Transverse colon (tissue), 4 donors: ENCODE measurements at places on chromosomes 1 and 21.

- DNase-seq, result peak; percentile 74
- no peaks in the 10 kb centered on the region for H3K27me3 ChIP-seq
- H3K36me3 ChIP-seq, result no peaks in the 10 kb centered on the region
- H3K4me3 ChIP-seq, result no peak overlapping the region
Observed at GRCh38 chr1:234597894-234598293, 12.1 kb downstream of the IRF2BP2 start.

- H3K4me3 ChIP-seq, result no peak overlapping the region
- peaks cover 50% of the 10 kb centered on the region for H3K4me1 ChIP-seq
- DNase-seq, result peak; percentile 65
- H3K27me3 ChIP-seq, result no peaks in the 10 kb centered on the region
Observed at GRCh38 chr1:164772635-164773034, 213.7 kb downstream of the PBX1 start.

- no peaks in the 10 kb centered on the region for H3K27me3 ChIP-seq
- DNase-seq, result no peak
- H3K27ac ChIP-seq, result no peak overlapping the region
Observed at GRCh38 chr1:179124873-179125272, 43.0 kb downstream of the TOR3A start.

DNA sequence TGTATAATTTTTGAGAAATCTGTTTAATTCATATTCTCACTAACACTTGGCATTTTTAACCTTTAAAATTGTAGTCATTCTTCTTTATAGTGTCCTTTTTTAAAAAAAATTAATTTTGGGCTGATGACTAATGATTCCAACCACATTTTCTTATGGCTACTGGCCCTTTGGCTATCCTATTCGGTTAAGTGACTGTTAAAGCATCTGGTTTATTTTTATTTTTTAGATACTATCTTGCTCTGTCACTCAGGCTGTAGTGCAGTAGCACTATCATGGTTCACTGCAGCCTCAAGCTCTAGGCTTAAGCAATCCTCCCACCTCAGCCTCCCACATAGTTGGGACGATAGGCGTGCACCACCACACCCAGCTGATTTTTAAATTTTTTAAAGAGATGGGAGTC is 723.2 kb upstream of the CXADR start:
- no peak overlapping the region for H3K4me3 ChIP-seq
- no peaks in the 10 kb centered on the region for H3K27me3 ChIP-seq
- H3K27ac ChIP-seq, result no peak overlapping the region

- H3K4me3 ChIP-seq, result no peak overlapping the region
- H3K27me3 ChIP-seq, result no peaks in the 10 kb centered on the region
- DNase-seq, result peak; percentile 50
- H3K36me3 ChIP-seq, result no peaks in the 10 kb centered on the region
- H3K4me1 ChIP-seq, result peaks cover 8% of the 10 kb centered on the region
Observed at GRCh38 chr1:31426249-31426922, 13.4 kb downstream of the SERINC2 start.

- H3K4me1 ChIP-seq, result no peaks in the 10 kb centered on the region
- no peak overlapping the region for H3K27ac ChIP-seq
- no peak for DNase-seq
- H3K36me3 ChIP-seq, result no peaks in the 10 kb centered on the region
Observed at GRCh38 chr1:163085904-163086268, 16.7 kb downstream of the RGS4 start.

DNA sequence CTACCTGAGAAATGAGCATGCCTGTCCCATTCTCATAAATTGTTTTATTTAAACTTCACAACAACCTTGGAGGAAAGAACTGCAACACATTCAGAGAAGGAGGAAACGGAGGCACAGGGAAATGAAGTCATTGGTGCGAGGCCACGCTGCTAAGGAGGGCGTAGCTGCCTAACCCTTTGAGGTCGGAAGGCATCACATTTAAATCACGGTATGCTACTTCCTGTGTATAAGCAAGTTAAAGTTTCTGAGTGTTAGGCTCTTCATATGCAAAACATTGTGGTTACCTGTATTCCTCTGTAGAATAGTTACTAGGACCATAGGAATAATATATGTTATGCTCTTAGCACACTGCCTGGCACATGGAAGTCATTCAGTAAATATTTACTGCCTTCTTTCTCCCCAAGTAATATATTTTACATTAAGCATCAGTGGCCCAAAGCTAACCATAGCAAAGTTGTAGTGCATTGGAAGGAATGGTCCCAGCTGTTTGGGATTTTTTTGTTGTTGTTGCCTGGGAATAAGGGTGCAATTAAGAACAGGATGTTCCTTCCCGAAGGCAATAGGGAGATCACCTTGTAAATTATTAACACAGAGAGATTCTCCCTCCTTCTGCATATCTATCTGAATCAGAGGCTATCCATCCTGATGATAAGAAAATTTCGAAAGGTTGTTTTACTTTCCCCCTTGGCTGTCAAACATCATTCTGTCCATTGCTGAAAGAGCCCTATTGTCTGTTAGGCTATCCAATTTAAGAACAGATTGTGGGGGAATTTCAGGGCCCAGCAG is 192.2 kb upstream of the C8B start:
- no peak overlapping the region for H3K27ac ChIP-seq
- H3K36me3 ChIP-seq, result no peaks in the 10 kb centered on the region
- DNase-seq, result no peak
- H3K27me3 ChIP-seq, result no peaks in the 10 kb centered on the region
- no peak overlapping the region for H3K4me3 ChIP-seq
- H3K4me1 ChIP-seq, result no peaks in the 10 kb centered on the region

GRCh38 chr1:157438613-157439012 is 113.7 kb downstream of the FCRL5 start:
- H3K27ac ChIP-seq, result no peak overlapping the region
- peaks cover 7% of the 10 kb centered on the region for H3K4me1 ChIP-seq
- H3K36me3 ChIP-seq, result no peaks in the 10 kb centered on the region
- no peak overlapping the region for H3K4me3 ChIP-seq
- no peaks in the 10 kb centered on the region for H3K27me3 ChIP-seq

- DNase-seq, result no peak
- no peaks in the 10 kb centered on the region for H3K36me3 ChIP-seq
- H3K4me1 ChIP-seq, result peaks cover 30% of the 10 kb centered on the region
- H3K4me3 ChIP-seq, result no peak overlapping the region
- no peak overlapping the region for H3K27ac ChIP-seq
Observed at GRCh38 chr1:235929216-235929615, 62.5 kb upstream of the LYST start.

- peaks cover 36% of the 10 kb centered on the region for H3K27me3 ChIP-seq
- no peaks in the 10 kb centered on the region for H3K36me3 ChIP-seq
- no peaks in the 10 kb centered on the region for H3K4me1 ChIP-seq
- H3K27ac ChIP-seq, result no peak overlapping the region
Observed at GRCh38 chr1:36938819-36939218, 95.5 kb downstream of the GRIK3 start.

DNA sequence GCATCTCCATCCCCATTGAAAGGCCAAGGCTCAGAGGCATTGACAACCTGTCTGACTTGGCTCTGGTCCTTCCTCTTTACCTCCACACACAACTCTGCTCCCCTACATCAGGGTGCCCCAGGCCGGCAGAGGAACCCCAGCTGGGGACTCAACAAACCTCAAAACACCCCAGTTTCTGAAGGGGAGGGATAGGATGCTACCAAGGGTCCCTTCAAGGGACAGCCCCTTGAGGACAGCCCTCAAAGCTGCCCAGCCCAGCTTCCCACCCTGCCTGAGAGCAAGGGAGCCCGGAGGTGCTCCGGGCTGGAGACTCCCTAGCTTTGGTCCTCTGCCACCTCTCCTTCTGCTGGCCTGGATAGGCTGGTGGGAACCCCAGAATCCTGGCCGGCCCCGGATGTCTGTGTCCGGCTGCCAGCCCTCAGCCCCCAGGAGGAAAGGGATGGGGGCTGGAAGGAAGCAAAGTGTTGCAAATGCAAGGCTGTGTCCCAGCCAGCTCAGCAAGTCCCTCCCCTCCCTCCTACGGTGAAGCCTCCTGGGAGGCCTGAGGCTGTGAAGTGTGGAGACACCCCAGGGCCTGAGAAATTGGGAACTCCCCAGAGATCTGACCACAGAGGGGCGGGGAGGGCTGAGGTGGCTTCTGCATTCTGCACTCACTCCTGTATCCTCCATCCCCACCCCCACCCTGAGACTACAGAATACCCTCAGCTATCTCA is 1.1 kb upstream of the MARCKSL1 start:
- H3K36me3 ChIP-seq, result no peaks in the 10 kb centered on the region
- H3K4me1 ChIP-seq, result peaks cover 30% of the 10 kb centered on the region
- DNase-seq, result peak; percentile 57
- H3K4me3 ChIP-seq, result no peak overlapping the region
- no peaks in the 10 kb centered on the region for H3K27me3 ChIP-seq

GRCh38 chr1:164726235-164726634 is 167.3 kb downstream of the PBX1 start:
- no peak for DNase-seq
- H3K4me1 ChIP-seq, result no peaks in the 10 kb centered on the region
- H3K4me3 ChIP-seq, result no peak overlapping the region

DNA sequence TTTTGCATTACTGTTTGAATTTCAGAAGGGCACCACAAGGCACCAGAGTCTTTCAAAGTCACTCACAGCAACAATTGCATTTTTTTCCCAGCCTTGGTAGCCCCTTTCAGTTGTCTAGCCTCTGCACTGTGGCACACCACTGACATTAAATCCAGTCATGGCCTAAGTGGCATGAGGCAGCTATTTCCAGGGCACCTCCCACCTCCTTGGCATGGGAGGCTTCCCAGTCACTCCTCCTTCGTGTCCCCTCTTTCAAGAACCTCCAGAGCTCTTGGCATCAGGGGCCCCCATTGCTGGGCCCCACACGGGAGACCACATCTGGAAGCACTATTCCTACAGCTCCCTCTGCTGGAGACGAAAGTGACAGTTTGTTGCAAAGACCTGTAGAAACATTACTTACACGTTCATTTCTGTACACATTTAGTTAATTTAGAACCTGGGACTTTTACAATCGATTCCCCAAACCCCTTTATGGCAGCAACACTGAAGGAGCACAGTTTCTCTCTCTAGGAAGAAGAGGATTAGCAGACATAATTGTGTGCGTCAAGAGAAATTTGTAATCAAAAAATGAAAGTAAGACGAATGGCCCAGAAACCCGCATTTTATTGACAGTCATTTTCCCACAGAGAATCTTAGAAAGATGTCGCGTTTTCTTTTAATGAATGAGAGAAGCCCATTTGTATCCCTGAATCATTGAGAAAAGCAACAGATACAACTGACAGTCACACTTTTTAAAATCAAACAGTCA is 5.7 kb upstream of the CHD5 start:
- H3K4me3 ChIP-seq, result no peak overlapping the region
- peaks cover 30% of the 10 kb centered on the region for H3K36me3 ChIP-seq
- H3K27me3 ChIP-seq, result peaks cover 15% of the 10 kb centered on the region
- no peak for DNase-seq
- H3K4me1 ChIP-seq, result no peaks in the 10 kb centered on the region

GRCh38 chr1:156676820-156677615 is at the start of gene NES:
Gene NES (minus strand): TSS chr1:156677407. CDS start chr1:156677264, 143 bp downstream.
- peaks cover 33% of the 10 kb centered on the region for H3K4me1 ChIP-seq
- peak within 1 kb of the TSS; percentile 69 for H3K27ac ChIP-seq
- peak; percentile 50 for DNase-seq
- peak within 1 kb of the TSS; percentile 7 for H3K4me3 ChIP-seq

DNA sequence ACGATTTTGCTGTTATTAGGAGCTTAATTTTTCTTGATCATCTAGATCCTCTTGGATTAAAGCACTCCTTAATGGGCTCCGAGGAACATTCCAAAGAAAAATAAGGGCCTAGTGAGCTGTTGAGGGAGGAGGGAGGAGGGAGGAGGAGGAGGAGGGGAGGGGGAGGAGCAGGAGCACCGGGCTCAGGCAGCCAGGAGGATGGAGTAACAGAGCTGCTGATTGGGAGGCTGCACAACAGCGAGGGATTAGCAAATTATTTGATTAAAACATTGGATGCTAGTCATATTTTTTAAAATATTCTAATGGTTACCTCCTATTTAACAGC is 302.1 kb upstream of the RRP15 start:
- no peaks in the 10 kb centered on the region for H3K36me3 ChIP-seq
- no peak for DNase-seq
- no peaks in the 10 kb centered on the region for H3K27me3 ChIP-seq
- no peak overlapping the region for H3K27ac ChIP-seq

GRCh38 chr1:91406773-91407389 is 2.2 kb upstream of the HFM1 start:
- DNase-seq, result no peak
- no peak overlapping the region for H3K27ac ChIP-seq
- no peaks in the 10 kb centered on the region for H3K36me3 ChIP-seq
- H3K4me3 ChIP-seq, result no peak overlapping the region
- no peaks in the 10 kb centered on the region for H3K4me1 ChIP-seq

DNA sequence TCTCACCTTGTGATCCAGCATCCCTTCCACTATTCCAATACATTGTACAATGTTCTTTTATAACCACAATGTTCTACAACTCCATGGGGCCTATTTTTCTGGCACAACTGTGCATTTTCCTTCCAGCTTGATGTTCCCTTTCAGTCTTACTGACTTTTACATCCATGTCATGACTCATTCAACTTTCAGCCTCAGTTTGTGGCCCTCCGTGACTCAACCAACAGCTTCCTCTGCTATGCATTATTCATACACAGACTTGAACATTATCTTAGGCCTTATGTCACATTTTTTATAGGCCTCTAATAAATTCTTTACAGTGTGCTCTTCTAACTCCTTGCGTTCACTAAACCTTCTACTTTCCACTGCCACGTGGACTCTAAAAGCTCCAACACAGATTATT is 119.4 kb upstream of the PRMT6 start:
- no peak overlapping the region for H3K4me3 ChIP-seq
- no peaks in the 10 kb centered on the region for H3K36me3 ChIP-seq
- no peak overlapping the region for H3K27ac ChIP-seq
- no peaks in the 10 kb centered on the region for H3K4me1 ChIP-seq
- DNase-seq, result no peak
- no peaks in the 10 kb centered on the region for H3K27me3 ChIP-seq

- no peaks in the 10 kb centered on the region for H3K36me3 ChIP-seq
- no peak overlapping the region for H3K4me3 ChIP-seq
- peaks cover 16% of the 10 kb centered on the region for H3K4me1 ChIP-seq
Observed at GRCh38 chr1:205626216-205626615, 5.6 kb downstream of the ELK4 start.

DNA sequence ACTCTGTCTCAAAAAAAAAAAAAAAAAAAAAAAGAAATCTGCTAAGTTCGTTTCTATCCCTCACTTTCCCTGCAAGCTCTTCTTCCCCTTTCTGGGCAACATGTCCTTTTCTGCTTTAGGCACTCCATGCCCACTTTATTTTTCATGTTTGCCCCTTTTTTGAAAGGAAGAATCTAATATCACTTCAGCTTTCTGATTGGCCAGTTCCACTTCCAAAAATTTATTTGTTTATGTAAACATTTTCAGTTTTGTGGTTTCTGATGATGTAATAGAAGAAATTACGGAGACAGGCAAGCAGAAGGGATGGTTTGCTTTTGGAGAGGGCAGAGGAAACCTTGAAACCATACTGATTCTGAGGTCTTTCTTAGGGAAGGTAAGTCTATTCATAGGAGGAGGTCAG is 15.1 kb downstream of the IFNAR1 start:
- H3K36me3 ChIP-seq, result peaks cover 23% of the 10 kb centered on the region
- H3K4me1 ChIP-seq, result no peaks in the 10 kb centered on the region
- H3K27me3 ChIP-seq, result no peaks in the 10 kb centered on the region
- no peak overlapping the region for H3K4me3 ChIP-seq

- no peaks in the 10 kb centered on the region for H3K4me1 ChIP-seq
- H3K27ac ChIP-seq, result no peak overlapping the region
- no peaks in the 10 kb centered on the region for H3K27me3 ChIP-seq
- H3K36me3 ChIP-seq, result no peaks in the 10 kb centered on the region
- no peak for DNase-seq
- no peak overlapping the region for H3K4me3 ChIP-seq
Observed at GRCh38 chr1:183783342-183783741, 21.6 kb upstream of the RGL1 start.
